ENCODE measurements at places on chromosomes 2 and 18. TPM values are rescaled to one million over a fixed set of nuclear protein-coding genes. Genes with fewer than 3 reads are reported as not detected.

The IRS1 gene
- 14.1 TPM for total RNA-seq

The LCT gene
- not detected for total RNA-seq

The ZNF396 gene
- total RNA-seq, result 1.5 TPM

The PSTPIP2 gene
- 1.6 TPM for total RNA-seq

The ACMSD gene
- total RNA-seq, result not detected

The EPHA4 gene
- 19.5 TPM for total RNA-seq

The D2HGDH gene
- total RNA-seq, result 20.9 TPM

The IL18RAP gene
- 2.2 TPM for total RNA-seq

The RGPD3 gene
- total RNA-seq, result 0.24 TPM

The GALNT1 gene
- total RNA-seq, result 60.5 TPM

The ALLC gene
- not detected for total RNA-seq

The IL36G gene
- total RNA-seq, result not detected

The HOXD1 gene
- total RNA-seq, result 0.51 TPM

The HOXD3 gene
- 1.3 TPM for total RNA-seq

The COLEC12 gene
- total RNA-seq, result 4.2 TPM

The MEMO1 gene
- 52.2 TPM for total RNA-seq

The TTC21B gene
- 10.3 TPM for total RNA-seq

The SNTG2 gene
- total RNA-seq, result 1.1 TPM

The SULT1C4 gene
- 3.9 TPM for total RNA-seq

The LRATD1 gene
- 3.2 TPM for total RNA-seq

The GAL3ST2 gene
- total RNA-seq, result not detected

The NCL gene
- 352 TPM for total RNA-seq

The KCNS3 gene
- total RNA-seq, result 2.3 TPM

The GNLY gene
- total RNA-seq, result 6.7 TPM

The STAT4 gene
- total RNA-seq, result 13.4 TPM

The MYCN gene
- total RNA-seq, result 0.37 TPM

The MAP3K19 gene
- total RNA-seq, result not detected

The CD302 gene
- total RNA-seq, result 10.1 TPM

The NMS gene
- total RNA-seq, result not detected

The ANKZF1 gene
- total RNA-seq, result 31.8 TPM

The CHRNA1 gene
- total RNA-seq, result 0.75 TPM

The TMEM163 gene
- 0.15 TPM for total RNA-seq

The DSG2 gene
- 36.0 TPM for total RNA-seq

The RGPD4 gene
- 0.11 TPM for total RNA-seq

The ARMC9 gene
- total RNA-seq, result 4.2 TPM
